ENCODE measurements at places on chromosomes 1 and 21. TPM values are rescaled to one million over a fixed set of nuclear protein-coding genes. Genes with fewer than 3 reads are reported as not detected.
A peak's percentile ranks its signal among the peaks of the same experiment; 100 is the strongest.

DNA sequence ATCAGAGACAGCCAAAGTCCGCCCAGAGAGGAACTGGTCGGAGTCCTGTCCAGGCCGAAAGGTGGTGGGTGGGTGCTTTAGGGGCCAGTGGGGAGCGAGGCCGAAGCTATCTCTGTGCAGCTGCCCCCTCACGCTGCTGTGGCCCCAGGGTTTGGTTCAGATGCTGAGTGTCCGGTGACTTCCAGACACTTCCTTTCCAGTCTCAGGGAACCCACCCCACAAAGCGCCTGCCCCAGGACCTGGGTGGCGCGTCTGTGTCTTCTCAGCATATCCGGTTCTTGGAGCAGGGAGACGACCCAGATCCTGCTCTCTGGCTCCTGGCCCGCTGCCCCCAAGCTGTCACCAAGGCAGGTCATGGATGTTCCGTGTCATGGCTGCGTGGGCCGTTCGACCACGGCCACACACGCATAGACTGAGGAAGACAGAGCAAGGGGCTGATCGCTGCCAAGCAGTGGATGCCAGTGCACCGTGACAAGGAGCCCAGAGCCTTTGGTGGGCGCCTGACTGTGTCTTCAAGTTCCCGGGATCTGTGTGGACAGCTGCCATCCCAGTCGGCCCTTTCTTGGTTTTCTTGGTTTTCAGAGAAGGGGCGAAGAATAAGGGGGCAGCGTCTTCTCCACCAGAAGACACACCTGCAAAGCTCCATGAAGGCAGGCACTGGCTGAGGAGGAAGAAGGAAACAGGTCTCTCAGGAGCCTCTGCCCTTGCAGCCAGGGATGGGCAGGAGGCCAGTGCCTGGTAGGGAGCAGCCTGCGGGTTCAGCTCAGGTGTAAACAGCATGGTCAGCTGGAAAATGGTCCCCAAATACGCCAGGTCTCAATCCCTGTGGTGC lies 22.9 kb upstream of the COL18A1 start:
- DNase-seq, result peak; percentile 4

- DNase-seq, result no peak
Observed at GRCh38 chr1:182051938-182052337, 9.6 kb downstream of the ZNF648 start.

GRCh38 chr1:218439541-218440295 lies 94.6 kb downstream of the TGFB2 start:
- peak; percentile 32 for DNase-seq

DNA sequence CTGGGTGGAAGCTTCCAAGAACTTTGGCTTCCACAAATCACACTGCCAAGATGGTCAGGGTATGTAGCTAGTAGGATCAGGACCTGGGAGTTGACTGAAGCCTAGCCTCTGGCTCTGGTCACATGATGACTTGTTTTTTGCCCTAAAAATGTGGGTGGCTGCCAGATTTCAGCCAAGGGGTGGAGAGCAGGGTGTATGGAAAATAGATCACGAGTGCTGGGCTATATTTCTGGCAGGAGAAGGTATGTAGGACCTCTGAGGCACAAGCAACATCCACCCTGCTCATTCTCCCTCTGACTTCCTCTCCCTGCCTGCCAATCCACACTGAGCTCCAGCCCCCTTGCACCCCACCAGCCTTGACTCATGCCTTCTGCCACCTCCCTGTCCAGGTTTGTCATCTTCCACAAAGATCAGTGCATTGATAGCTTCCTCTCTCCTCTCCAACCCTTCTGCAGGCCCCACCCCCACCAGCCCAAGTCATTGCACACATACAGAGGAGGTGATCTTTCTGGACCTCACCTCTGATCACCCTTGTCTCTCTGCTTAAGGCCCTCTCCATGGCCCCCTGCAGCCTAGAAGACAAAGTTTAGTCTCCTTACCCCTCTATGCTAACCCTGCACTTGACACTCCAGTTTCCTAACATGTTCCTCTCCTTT lies 8.3 kb upstream of the CYP4B1 start:
- DNase-seq, result no peak

GRCh38 chr21:23743821-23744220 lies 1863.5 kb downstream of the MRPL39 start:
- DNase-seq, result no peak

DNA sequence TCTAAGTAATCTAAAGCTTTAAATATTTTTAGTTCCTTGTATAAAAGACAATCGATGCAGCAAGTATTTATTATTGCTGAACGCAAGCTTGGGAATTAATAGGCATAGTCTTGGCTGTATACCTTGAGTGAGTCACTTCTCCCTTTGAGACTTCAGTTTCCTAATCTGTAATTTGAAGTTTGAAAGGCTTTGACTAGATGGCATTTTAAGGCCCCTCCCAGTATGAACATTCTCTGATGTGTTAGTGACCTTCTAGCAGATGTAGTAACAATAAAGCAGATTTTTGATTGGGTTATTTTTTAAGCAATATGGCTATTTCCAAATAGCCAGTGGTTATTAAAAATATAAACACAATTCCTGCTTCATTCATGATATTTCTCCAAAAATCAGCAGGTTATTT lies 58.2 kb downstream of the DUSP10 start:
- no peak for DNase-seq

The MAEL gene
- polyA plus RNA-seq, result 0.62 TPM

The PEX10 gene
- polyA plus RNA-seq, result 14.7 TPM

GRCh38 chr1:232699814-232700213 lies 69.9 kb upstream of the SIPA1L2 start:
- DNase-seq, result no peak

GRCh38 chr1:223102797-223103533 lies 40.1 kb downstream of the TLR5 start:
- no peak for DNase-seq

- DNase-seq, result no peak
Observed at GRCh38 chr21:16537501-16537900, 807.7 kb downstream of the USP25 start.

DNA sequence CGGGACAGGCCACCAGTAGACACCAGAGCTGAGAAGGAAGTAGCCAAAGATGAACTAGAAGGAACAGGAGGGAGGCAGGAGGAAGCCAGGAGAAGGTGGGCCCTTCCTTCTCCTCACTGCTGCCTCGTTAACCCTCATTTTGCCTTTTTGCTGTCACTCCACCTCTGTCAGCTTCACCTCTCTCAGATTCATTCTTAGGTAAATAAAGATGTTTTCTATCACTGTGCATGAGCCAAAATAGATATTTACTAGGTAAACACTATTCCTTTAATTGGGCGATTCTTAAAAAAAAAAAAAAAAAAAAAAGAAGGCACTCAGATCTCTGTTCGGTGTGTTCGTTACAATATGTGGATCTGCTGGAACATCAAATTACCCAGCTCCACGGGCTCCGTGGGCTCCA lies 112.3 kb downstream of the GLUL start:
- no peak for DNase-seq

The DSCAM gene
- polyA plus RNA-seq, result not detected

The SLC5A9 gene
- 0.04 TPM for polyA plus RNA-seq

DNA sequence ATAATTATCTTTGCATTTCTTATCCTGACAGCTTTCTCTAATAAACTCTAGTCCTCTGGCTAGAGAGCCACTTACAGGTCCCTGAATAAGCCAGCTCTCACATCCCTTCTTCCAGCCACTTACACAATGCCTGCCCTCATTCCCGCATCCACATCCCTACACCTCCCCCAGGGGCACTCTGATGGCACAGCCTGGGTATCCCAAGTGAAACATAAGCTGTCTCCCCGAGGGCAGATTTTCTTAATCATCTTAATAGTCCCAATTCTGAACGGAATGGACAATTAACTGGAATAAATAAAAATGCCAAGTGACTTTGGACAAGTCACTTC lies 4.9 kb downstream of the RHOC start:
- DNase-seq, result no peak

GRCh38 chr1:179030130-179030529 lies 4.4 kb downstream of the FAM20B start:
- DNase-seq, result no peak

DNA sequence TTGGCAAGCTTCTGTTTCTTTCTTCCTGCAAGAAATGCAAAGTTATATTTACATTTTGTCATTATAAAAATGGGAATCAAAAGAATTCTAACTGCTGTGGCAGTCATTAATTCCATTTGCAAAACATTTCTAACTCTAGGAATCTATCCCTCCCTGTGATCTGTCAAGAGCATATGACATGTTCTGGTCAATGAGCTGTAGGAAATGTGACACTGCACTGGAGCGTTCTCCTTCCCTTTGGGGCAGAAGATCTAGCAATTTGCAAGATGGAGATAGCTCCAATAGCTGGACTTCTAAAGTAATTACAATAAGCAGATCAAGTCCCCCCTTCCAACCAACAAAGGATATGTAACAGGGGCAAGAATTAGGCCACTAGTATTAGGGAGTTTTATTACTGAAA lies 6.3 kb downstream of the TOMM20 start:
- no peak for DNase-seq

The RPTN gene
- not detected for polyA plus RNA-seq

Measured in heart left ventricle (tissue), 16 donors.